ENCODE measurements at places on chromosomes 11 and 22. TPM values are rescaled to one million over a fixed set of nuclear protein-coding genes. Genes with fewer than 3 reads are reported as not detected.

- H3K36me3 ChIP-seq: no peaks in the 10 kb centered on the region
- H3K4me1 ChIP-seq: no peaks in the 10 kb centered on the region
- H3K27me3 ChIP-seq: no peaks in the 10 kb centered on the region
- DNase-seq: no peak
- H3K27ac ChIP-seq: no peak overlapping the region
Observed at GRCh38 chr22:25453557-25453956, 110.9 kb upstream of the GRK3 start.

Gene CHRNA10
- total RNA-seq: 4.0 TPM

DNA sequence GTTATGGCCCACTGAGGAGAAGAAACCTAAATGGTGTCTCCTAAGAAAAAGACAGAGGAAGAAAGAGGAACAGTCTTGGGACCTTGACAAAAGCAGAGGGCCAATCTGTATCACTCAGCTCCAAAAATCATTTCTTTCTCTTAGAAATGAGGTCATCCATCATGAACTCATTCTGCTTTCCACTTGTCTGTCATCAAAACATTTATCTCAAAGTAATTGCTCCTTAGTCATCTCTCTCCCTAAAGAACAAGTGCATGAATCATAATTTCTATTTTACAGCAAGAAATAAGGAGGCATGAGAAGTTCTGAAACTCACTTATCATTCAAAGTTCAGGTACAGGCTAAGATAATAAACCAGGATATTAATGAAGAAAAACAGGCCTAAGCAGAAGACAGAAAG is 375.6 kb downstream of the KCNA4 start:
- no peaks in the 10 kb centered on the region for H3K27me3 ChIP-seq
- H3K4me3 ChIP-seq: no peak overlapping the region

- no peaks in the 10 kb centered on the region for H3K27me3 ChIP-seq
- H3K4me3 ChIP-seq: no peak overlapping the region
- DNase-seq: no peak
- H3K4me1 ChIP-seq: no peaks in the 10 kb centered on the region
Observed at GRCh38 chr11:122879785-122880184, 2.8 kb upstream of the JHY start.

GRCh38 chr22:27719535-27720227 is 81.9 kb downstream of the MN1 start:
- H3K4me3 ChIP-seq: no peak overlapping the region
- no peaks in the 10 kb centered on the region for H3K36me3 ChIP-seq
- DNase-seq: no peak
- no peaks in the 10 kb centered on the region for H3K27me3 ChIP-seq
- H3K27ac ChIP-seq: no peak overlapping the region

Gene RAG2
- total RNA-seq: not detected

Gene OR51B4
- not detected for total RNA-seq

GRCh38 chr11:73404506-73405145 is 28.4 kb downstream of the RELT start:
- no peak overlapping the region for H3K27ac ChIP-seq
- H3K4me3 ChIP-seq: no peak overlapping the region
- H3K4me1 ChIP-seq: no peaks in the 10 kb centered on the region
- DNase-seq: no peak

Data from aorta (tissue), 5 donors.